ENCODE measurements at places on chromosomes 2 and 18.
A peak's percentile ranks its signal among the peaks of the same experiment; 100 is the strongest.

DNA sequence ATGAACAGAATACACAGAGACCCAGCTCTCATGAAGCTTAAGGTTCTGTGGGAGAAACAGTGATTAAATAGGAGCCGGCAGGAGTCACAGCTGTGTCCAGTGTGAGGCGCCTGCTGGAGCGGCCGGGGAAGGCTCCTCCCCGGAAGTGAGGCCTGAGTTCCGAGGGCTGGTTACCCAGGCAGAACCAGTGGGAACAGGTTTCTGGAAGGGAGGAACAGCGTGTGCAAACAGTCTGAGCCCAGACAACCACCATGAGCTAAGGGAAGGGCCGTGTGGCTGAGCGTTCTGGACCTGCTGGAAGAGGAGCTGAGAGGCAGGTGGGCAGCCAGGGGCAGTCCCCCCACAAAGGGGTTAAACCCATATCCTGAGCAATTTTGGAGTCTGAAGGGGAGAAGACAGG is 26.0 kb upstream of the NPAS2 start:
- DNase-seq, result no peak

- DNase-seq, result no peak
These were observed 7.3 kb downstream of the INSIG2 start for GRCh38 chr2:118095610-118096009.

DNA sequence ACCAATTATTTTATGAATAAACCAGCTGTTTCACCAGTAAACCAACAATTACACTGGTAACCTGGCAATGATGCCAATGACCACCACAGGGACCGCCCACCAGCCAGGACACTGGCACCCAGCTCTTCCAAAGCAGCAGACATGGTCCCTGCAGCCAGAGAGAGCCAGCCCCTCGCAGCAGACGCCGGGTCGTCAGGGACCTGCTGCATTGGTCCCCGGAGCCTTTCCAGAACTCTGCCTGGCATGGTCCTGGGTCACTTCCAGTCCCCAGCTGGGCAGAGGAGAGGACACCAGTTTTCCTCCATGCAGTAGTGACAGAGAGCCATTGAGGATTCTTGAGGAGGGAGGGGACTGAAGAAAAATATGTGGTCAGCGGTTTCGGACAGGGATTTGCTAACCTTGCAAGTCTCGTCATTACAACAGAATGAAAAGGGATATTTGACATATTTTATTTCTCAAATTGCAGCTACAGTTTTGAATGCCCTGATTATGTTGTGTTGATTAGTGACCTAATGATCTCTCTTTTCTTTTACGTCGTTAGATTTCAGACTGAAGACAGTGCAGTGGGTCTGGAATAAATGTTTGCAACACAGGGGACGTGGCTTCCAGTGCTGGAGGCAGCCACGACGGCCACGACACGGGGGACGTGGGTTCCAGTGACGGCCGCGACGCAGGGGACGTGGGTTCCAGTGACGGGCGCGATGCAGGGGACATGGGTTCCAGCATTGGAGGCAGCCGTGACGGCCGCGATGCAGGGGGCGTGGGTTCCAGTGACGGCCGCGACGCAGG is 154.5 kb downstream of the TPO start:
- DNase-seq, result no peak

DNA sequence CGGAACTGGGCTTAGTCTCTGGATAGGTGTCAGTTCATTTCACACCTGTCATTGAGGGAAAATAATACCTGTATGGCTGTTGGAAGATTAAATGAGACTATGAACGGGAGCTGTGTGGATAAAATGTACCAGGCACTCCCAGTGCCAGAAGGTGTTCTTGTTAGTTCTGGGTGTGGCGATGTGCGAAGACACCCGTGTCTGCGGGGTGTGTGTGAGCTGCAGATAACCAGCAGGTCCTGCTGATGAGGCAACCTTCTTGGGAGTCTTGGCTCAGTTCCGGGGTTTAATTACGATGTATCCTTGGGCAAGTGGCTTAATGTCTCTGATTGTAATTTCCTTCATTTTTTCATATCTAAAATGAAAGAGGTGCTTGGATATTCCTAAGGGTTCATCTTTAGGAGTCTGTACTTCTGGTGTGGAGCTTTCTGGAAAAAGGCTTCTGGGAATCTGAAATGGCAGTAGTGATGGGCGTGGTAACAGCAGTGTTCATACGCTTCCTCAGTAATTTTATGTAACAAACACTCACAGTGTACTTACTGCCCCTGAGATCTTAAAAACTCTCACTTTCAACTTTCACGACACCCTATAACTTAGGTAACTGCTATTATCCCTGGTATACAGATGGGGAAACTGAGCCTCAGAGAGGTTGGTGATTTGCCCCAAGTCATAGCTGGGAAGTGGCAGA is 35.0 kb downstream of the NEDD4L start:
- no peak for DNase-seq

GRCh38 chr2:48309900-48310299 is 220.1 kb upstream of the STON1 start:
- DNase-seq, result no peak

- no peak for DNase-seq
These were observed 354.8 kb downstream of the MEIS1 start for GRCh38 chr2:66789741-66790140.

GRCh38 chr2:11784747-11785610 is 38.5 kb downstream of the LPIN1 start:
- DNase-seq, result peak; percentile 23
